ENCODE measurements at places on chromosomes 5 and 9.

DNA sequence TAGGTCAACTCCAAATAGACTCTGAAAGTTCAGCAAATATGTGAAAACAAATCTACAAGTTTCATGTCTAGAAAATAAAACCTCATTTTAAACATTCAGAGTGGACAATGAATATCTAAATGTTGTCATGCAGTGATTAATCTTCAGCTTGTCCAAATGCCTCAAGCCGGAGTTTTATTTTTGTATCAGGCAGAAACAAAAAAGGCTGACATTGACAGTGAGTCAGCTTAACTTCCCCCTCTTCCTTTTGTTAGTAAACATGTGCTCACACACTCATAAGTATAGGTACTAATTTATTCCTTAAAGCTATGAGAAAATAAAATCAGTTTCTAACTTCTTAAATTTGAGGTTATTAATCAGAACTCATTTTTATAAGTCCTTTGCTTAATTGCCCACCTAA lies 467.9 kb upstream of the DAB2 start:
- DNase-seq, result no peak

- no peak for DNase-seq
Measured at GRCh38 chr5:88683506-88684135, 199.4 kb downstream of the MEF2C start.

GRCh38 chr9:122106576-122106975 lies 13.5 kb upstream of the TTLL11 start:
- DNase-seq, result no peak

DNA sequence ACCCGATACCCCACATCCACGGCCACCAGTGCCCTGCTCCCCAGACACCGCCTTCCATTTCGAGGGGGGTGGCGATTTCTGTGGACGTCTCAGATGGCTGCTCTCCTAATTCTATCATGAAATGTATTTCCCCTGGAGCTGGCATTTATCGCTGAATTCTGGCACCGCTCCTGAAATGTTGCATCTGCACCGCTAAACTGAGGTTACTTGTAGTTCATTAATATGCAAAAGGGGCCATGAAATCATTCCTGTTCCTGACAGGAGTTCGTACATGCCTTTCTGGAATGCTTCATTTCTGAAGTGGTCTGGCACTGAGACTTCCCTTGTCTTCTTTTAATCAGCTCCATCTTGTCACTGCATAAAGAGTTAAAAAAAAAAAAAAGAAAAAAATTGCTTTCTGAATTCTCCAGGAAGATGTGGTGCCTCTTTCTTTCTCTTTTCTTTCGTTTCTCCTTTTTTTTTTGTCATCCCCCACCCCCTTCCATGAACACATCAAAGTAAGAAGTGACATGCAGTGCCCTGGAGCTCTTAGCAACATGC lies 97.7 kb upstream of the SMARCA2 start:
- DNase-seq, result no peak

DNA sequence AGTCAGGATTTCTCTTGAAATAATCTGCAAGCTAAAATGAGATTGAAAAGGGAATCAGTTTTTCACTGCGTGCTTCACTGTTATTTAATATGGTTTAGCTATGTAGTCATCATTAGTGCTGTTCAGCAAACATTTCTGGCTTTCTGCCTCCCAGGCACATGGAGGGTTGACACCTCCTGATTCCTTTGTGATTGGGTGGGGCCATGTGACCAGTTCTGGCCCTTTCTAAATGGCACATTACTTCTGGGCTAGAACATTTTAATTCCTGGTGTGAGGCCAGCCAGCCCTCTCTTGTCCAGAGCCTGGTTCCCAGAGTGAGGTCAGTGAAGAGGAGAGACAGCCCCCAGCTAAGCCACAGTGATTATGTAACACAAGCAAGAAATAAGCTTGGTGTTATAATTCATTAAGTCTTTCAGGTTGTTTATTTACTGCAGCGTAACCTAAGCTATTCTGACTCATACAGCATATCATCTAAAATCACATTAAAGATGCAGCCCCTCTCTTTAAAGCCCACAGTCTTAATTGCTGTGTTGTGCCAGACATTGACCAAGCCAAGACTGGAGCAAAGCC lies 17.4 kb upstream of the ARSI start:
- no peak for DNase-seq

GRCh38 chr5:113382731-113383130 lies 52.1 kb downstream of the TSSK1B start:
- no peak for DNase-seq
